ENCODE measurements at places on chromosomes 11 and 22.
A peak's percentile ranks its signal among the peaks of the same experiment; 100 is the strongest.

- DNase-seq: no peak
Measured at GRCh38 chr11:111736621-111737443, 29.4 kb downstream of the PPP2R1B start.

- DNase-seq: no peak
Measured at GRCh38 chr11:16169541-16169940, 186.8 kb downstream of the SOX6 start.

DNA sequence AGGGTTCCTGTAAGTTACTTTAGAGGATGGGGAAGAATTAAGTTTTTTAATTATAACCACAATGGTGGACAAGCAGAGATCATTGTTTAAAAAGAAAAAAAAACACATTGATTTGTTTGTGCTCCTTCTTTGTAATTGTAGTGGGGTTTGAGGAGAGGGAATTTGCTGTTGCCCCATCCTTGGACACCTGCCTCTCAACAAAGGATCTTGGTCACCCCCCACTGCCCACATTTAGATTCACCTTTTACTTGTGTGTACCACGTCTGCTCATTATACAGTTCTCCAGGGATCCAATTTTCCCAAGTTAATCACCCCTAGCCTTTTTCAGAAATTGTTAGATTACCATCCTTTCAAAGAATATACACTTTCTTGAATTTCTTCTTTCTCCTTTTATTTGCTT, 53.0 kb downstream of the DNAJC24 start:
- DNase-seq: no peak

- DNase-seq: no peak
Measured at GRCh38 chr22:40108396-40108795, 69.3 kb upstream of the TNRC6B start.

GRCh38 chr22:44136786-44137185, 43.9 kb upstream of the PARVG start:
- DNase-seq: no peak

GRCh38 chr11:134034496-134035381, 34.1 kb upstream of the JAM3 start:
- DNase-seq: no peak

DNA sequence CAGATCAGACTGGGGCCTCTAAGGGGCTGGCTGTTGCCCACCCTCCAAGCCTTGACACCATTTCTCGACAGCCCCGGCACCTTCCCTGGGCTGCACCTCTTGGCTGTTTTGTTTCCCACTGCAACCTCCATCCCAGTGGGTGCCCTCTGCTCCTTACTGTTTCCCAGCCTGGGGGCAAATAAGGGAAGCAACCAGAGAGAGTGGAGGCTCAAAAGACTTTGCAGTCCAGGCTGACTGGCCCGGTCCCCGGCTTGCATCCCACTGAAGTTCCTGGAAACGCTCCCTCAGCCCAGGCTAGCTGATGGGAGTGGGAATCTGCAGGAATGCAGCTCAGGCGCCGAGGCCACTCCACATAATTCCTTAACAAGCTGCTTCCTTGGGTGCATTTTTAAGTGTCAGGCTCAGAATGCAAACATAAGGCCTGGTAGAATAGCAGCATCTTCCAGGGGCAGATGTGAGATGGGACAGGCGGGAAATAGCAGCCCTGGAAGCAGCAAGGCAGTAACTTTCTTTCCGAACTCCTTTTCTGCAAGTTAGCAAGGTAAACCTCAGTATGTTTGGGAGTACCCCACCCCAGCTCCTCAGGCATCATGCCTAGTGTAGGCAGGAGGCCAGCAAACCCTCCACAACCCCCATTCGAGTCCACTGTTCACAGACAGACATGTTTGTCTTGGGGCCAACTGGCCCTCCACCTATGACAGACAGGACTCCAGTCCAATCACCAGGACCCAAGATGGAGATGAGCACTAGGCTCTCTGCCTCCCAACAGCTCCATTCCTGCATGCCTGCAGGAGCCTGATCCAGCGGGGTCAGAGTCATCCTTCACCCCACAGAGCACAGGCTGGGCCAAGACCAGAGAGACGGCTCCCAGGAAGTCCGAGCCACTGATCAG, 39.3 kb downstream of the RPL27A start:
- no peak for DNase-seq

DNA sequence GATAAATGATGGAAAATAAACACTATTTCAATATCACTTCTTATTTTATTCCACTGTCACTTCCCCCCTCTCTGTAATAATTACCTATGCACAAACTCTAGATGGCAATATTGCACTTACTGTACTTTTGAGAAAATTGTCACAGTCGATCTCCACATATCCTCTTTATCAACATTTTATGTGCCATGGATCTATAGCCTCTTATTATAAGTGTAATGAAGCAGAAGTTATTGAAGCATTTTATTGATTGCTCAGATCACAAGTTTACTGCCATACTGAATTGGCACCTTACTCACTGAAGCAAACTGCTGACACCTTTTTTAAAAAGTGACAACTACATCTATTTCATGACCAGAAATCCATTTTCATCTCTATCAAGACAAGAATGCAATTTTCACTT, 133.4 kb downstream of the DCDC1 start:
- DNase-seq: no peak

DNA sequence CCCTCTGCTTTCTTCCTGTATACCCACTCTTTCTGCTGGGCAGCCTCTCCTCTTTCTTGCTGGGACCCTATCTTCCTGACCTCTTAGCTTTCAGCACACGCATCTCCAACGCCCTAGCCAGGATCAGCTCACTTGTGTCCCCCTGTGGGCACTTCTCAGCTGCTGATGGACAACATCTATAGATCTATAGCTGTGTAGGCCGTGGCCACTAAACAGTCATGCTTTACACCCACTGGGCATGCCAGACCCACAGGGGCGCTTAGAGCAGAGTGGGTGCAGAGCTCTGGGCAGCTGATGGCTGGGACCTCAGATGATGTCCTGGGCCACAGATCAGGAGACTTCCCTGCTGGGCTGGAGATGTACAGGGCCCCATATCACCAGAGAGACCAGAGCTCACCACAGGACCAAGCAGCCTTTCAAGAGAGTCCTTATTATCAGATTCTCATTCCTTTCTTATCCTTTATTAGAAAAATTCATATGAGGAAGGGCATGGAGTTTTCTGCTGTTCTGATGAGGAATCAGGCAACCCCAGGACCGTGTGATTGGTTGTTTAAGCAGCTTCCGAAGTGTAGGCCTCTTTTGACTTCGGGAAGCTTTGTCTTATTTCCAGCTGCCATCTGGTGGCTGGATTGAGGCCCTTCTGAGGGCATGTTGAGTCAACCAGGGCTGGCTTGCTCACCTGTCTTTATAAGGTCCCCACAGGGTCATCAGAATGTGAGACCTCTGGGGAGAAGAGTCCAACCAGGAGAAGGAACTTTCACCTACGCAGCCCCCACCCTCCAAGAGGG, 60.5 kb downstream of the OSBP2 start:
- peak; percentile 64 for DNase-seq

GRCh38 chr11:116787786-116788486, at the start of gene ZPR1:
Gene ZPR1 (minus strand): TSS chr11:116788023. CDS start chr11:116787990, 33 bp downstream.
- peak; percentile 87 for DNase-seq

- no peak for DNase-seq
Measured at GRCh38 chr11:20021212-20021611, 139.1 kb downstream of the DBX1 start.

GRCh38 chr11:280706-281485, 2.7 kb downstream of the NLRP6 start:
- DNase-seq: peak; percentile 38

All from CD4-positive, alpha-beta T cell treated with Interleukin-4 for 1 hour (primary cell).